HuH-7.5 (cell line): ENCODE measurements at places on chromosomes 6 and 20.

DNA sequence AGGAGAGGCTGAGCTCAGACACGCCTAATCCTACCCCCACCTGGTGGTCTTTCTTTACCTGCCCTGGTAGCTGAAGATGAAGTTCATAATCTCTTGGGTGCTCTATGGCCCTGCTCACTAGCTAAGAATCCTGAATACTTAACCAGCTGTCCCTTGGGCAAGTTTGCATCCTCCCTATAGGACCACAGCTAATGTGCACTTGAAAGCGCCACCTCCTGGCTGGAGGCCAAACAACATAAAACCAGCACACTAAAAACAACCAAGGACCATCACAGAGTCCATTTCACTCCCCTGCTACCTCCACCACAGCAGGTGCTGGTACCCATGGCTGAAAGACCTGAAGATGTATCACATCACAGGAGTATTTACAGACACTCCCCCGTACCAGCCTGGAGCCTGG is 155.5 kb upstream of the SLC24A3 start:
- DNase-seq = no peak

- DNase-seq = no peak
Observed at GRCh38 chr6:14877758-14878157, 368.1 kb upstream of the JARID2 start.

- DNase-seq = no peak
Observed at GRCh38 chr6:136922685-136923006, 545 bp downstream of the SLC35D3 start.

GRCh38 chr6:63783096-63783495 is 147.5 kb downstream of the PHF3 start:
- no peak for DNase-seq

GRCh38 chr6:138442663-138443062 is 38.6 kb downstream of the HEBP2 start:
- DNase-seq = no peak
